ENCODE measurements at places on chromosomes 1 and 21.

GRCh38 chr1:24327891-24328290 is 8.7 kb downstream of the GRHL3 start:
- no peak for DNase-seq

- DNase-seq, result no peak
Observed at GRCh38 chr1:181516706-181517105, 33.4 kb downstream of the CACNA1E start.

DNA sequence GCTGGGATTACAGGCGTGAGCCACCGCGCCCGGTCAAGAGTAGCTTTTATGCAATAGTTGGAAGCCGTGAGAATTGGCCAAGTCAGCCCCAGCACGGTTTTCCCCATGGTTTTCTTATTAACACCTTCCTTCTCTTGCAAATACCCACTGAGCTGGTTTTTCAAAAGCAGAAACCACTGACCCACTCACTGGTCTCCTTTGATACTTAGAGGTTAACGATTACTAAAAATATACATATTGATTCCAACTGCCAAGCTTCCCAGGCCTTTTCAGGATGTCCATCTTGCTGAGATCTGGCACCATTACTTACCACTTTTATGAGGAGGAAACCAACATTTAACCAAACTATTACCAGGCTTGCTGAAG is 25.9 kb upstream of the TARDBP start:
- DNase-seq, result no peak

DNA sequence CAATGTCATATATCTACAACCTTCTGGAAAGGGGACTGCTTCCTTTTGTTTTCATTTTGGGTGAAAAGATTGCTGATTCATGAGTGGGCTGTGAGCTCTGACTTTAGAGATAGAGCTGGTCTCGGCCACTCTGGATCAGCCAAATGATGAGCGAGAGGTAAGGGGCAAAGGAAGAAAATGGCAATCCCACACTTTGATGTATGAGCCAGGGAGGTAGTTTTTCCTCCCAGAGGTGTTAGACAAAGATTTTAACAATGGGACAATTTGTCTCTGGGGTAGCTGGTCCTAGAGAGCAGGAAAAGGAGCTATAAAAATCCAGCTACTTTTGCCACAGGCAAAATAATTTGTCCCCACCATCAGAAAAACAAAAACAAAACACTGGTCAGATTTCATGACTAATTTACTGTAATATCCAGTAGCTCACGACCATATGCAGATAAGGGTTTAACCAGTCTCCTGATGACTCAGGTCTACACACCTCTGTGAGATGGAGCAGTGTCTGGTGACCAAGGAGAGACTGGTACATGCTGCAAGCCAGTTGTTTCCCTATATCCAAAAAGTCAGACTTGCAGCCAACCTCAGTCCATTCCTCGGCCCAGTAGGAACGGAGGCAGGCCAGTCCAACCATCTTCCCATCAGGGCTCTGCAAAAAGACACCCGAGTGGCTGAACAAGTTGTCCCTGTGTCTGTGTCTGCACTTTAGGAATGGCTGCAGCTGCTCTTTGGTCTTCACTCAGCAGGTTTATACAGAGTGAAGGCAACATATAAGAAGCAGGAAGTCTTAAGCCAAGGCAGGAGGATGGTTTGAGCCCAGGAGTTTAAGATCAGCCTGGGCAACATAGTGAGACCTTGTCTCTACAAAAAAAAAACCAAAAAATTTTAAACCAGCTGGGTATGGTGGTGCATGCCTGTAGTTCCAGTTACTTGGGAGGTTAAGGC is 29.2 kb downstream of the DNASE2B start:
- DNase-seq, result peak; percentile 39

- no peak for DNase-seq
Observed at GRCh38 chr1:150141452-150141851, 8.3 kb upstream of the PLEKHO1 start.

DNA sequence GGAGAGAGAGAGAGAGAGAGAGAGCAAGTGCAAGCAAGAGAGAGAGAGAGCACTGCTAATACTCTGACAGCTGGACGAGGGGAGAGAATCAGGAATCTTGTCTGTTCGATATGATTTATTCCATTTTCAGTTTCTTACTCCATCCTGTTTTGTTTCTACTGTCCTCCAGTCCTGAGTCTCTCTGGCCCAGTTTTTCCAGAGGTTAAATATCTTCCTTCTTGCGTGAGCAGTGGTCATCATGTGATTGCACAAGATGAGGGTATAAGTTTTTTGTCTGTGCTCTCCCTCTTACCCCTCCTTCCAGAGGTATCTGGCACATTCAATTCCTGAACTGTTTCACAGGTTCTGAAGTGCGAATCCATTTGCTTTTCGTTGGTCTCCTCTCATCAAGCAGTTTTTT is 16.8 kb downstream of the UBE2U start:
- no peak for DNase-seq

DNA sequence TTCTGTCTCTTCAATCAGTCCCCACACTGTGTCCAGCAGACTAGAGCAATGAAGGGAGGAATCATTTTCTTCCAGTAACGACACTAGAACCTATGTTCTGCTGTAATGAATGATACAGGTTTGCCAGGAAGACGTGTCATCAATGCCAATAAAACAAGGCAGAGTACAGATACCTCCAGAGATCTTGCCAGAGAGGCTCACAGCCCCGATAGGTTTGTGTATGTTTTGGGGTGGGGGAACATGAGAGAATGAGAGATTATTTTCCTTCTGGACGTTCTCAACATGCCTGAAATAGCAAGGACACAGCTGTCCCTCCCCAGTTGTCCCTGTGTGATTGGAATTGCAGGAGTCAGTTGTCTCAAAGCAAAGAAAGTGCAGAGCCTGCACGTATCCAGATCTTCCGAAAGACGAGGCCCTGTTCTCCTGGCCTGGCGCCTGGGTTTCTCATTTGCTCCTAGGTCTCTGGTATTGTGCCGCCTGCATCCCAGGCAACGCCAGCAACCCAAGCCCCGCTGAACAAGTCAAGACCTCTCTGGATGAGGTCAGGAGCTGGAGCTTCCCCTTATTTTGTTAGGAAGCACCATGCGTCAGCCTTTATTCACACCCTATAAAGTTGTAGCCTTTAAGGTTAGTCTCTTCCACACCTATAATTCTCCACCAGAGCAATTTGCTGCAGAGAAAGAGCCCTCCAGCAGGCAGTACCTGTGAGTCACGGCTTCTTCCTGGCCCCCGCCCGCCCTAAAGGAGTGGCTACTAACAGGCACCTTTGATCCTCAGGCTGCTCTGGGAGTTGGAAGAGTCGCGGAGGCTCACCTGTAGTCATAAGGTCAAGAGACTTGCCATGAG is 130.5 kb downstream of the TOMM20 start:
- DNase-seq, result peak; percentile 99

DNA sequence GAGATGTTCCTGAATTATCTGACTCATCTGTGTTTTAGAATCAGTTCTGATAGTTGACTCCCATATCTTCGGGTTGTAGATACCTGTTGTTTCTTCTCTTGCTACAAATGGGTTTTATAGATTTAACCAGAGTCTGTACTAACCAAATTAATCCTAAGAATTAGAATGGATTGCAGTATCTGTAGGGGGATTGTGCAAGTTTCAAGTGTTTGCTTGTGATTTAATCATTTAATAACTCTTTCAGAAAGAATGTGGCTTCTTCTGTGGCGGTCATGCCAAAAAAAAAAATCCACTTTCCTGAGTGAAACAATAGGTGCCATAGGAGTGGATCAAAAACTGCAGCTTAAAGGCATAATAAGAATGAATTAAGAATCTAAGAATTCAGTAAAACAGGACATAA is 9.4 kb downstream of the IPO9 start:
- no peak for DNase-seq

GRCh38 chr1:221396526-221396925 is 345.4 kb downstream of the DUSP10 start:
- no peak for DNase-seq

DNA sequence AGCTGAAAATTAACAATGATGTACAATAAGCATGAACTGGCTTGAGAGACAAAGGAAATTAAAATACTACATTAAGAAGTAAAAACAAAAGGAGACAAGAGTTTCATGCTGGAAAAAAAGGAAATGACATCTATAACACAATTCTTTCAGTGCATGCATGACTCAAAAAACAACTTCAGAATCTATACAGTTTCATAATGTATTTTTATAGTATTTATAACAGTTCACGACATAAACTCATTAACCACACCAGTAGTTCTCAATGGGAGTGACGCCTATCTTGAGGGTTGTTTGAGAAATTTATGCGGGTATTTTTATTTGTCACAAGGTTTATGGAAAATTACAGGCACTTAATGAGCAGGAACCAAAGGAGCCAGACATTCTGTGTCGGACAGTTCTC is 168.5 kb downstream of the SMYD3 start:
- DNase-seq, result no peak

- DNase-seq, result no peak
Observed at GRCh38 chr1:116753312-116753711, 918 bp upstream of the CD2 start.

- DNase-seq, result no peak
Observed at GRCh38 chr1:225445639-225446594, 18.1 kb upstream of the LBR start.

- DNase-seq, result no peak
Observed at GRCh38 chr1:33819913-33820311, 44.0 kb upstream of the HMGB4 start.

- DNase-seq, result no peak
Observed at GRCh38 chr1:31623365-31623764, 5.9 kb downstream of the HCRTR1 start.

DNA sequence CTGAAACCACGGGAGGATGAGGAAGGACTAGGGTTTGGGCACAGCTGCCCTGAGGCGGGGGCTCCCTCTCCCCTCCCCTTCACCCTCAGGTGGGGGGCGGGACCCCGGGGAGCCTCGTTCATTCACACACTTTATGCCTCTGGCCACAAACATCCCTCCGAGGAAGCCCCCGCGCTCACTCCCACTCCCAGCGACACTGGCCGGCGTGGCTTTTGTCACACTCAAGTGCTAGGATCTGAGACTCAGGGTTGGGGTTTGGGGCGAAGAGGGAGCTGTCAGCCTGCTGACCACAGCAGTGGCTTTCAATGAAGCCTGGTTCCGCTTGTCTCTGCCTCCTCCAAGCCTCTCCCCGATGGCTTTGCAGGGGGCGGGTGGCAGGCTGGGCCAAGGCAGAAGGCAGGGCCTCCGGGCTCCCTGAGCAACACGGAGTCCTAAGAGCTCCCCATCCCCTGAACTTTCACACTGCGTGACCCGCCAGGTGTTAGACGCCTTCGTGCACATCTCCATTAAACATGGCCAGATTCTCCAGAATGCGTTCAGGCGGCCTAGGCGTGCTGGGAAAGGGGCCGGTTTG is 178.1 kb downstream of the NPHP4 start:
- DNase-seq, result no peak

GRCh38 chr1:164660412-164660772 is 101.4 kb downstream of the PBX1 start:
- no peak for DNase-seq

DNA sequence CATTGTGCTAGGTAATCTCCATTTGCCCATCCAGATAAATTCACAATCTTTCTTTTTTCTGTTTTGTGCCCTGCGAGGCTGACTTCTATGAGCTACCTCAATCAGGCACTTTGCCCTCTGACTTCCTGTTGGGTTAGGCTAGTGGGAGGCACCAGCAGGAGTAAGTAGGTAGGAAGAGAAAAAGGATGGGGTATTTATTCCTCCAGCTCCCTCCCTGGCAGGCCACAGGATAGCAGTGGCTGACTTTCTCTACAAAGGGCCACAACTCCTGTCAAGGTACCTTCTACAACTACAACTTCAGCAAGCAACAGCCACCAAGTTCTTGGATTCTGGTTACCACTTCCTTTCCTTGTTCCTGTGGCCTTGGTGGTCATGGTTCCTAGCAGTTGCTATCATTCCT is 18.8 kb upstream of the GORAB start:
- no peak for DNase-seq

GRCh38 chr1:200267937-200268336 is 141.9 kb downstream of the ZNF281 start:
- no peak for DNase-seq

GRCh38 chr1:33500547-33500946 is 28.1 kb downstream of the ZSCAN20 start:
- no peak for DNase-seq

DNA sequence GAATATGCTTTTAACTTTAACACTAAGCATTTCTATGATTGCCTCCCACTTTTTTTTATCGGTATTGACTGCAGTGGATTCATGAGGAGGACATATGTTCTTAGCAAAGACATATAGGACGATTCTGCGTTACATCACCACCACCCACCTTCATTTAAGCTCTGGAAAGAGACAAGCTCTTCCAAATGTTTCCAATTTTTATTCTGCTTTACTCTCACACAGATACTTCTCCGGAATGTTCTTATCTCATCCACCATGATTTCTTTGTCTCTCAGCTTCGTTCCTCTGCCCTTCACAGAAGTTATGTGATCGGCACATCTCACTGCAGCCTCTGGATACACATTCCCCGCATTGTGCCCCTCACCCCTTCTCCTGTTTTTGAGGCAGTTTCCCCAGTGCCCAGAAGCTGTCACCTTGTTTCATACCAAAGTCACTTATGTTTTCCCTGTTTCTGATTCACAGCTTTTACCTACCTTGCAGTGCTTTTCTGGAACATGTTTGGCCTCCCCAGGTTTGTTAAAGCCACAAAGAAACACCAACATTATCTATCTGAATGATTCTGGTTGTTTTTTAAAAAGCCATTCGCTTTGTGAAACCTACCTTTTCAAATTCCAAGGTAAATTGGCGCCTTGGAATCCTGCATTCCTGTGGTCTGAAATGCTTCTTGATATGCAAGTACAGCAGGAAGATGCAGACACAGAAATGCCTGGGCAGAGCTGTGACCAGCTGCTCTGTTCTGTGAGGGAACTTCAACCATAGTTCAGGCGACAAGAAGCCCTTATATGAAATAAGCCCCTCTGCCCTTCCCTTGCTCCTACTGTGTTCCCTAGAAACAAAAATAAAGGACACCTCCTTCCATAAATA is 1020.2 kb downstream of the TTLL7 start:
- DNase-seq, result no peak

DNA sequence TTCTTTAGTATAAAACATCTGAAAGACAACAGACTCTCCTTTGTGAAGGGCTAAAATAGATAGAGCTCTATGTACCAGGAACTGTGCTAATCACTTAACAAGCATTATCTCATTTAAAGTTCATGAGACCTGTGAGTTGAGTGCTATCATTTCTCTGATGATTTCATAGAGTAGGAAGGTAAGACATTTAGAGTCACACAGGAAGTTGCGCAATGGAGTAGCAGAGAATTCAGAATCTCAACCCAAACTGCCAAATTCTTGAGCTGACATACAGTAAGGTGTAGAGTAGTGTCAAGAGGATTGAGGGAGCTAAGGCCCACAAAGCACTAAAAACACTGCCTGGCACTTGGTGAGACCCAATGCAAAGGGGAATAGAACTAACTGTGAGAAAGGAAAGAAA is 384.3 kb downstream of the NTNG1 start:
- DNase-seq, result no peak

GRCh38 chr1:84995484-84996334 is 1.2 kb downstream of the MCOLN2 start:
- DNase-seq, result no peak

GRCh38 chr1:33634806-33635205 is 162.4 kb downstream of the ZSCAN20 start:
- no peak for DNase-seq

DNA sequence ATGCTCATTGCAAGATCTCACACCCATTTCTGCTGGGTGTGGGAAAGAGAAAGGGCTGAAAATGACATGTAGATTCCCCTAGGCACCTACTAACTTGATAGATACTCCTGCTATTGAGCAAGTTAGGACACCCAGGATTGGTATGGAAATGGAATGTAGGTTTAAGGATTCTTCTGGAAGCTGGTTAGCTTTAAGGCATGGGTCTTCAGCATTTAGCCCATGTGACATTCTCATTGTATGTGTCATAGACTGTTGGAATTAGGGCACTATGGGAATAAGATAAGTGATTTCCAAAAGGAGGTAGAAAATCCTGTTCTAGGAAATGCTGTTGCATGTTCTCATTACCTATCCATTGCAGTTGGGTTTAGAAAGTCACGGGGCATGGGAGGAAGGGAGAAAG is 76.2 kb downstream of the DISC1 start:
- no peak for DNase-seq
